ENCODE measurements at places on chromosomes 5 and 9.
A peak's percentile ranks its signal among the peaks of the same experiment; 100 is the strongest.

GRCh38 chr9:127522727-127523126, 71.4 kb downstream of the LRSAM1 start:
- no peak overlapping the region for H3K4me3 ChIP-seq
- no peaks in the 10 kb centered on the region for H3K27me3 ChIP-seq
- no peak overlapping the region for H3K27ac ChIP-seq
- no peak for DNase-seq

- H3K27me3 ChIP-seq, result no peaks in the 10 kb centered on the region
- no peak for DNase-seq
- no peak overlapping the region for H3K27ac ChIP-seq
- no peaks in the 10 kb centered on the region for H3K36me3 ChIP-seq
- no peaks in the 10 kb centered on the region for H3K4me1 ChIP-seq
- H3K4me3 ChIP-seq, result no peak overlapping the region
Observed at GRCh38 chr5:3027866-3028635, 276.6 kb upstream of the IRX2 start.

- no peaks in the 10 kb centered on the region for H3K4me1 ChIP-seq
- no peak for DNase-seq
- H3K36me3 ChIP-seq, result no peaks in the 10 kb centered on the region
- no peak overlapping the region for H3K27ac ChIP-seq
- no peaks in the 10 kb centered on the region for H3K27me3 ChIP-seq
- no peak overlapping the region for H3K4me3 ChIP-seq
Observed at GRCh38 chr5:19270153-19270552, 717.8 kb downstream of the CDH18 start.

- peaks cover 12% of the 10 kb centered on the region for H3K4me1 ChIP-seq
- peaks cover 9% of the 10 kb centered on the region for H3K36me3 ChIP-seq
- no peak overlapping the region for H3K27ac ChIP-seq
- H3K4me3 ChIP-seq, result no peak overlapping the region
Observed at GRCh38 chr5:128074953-128075352, 8.6 kb upstream of the SLC12A2 start.

DNA sequence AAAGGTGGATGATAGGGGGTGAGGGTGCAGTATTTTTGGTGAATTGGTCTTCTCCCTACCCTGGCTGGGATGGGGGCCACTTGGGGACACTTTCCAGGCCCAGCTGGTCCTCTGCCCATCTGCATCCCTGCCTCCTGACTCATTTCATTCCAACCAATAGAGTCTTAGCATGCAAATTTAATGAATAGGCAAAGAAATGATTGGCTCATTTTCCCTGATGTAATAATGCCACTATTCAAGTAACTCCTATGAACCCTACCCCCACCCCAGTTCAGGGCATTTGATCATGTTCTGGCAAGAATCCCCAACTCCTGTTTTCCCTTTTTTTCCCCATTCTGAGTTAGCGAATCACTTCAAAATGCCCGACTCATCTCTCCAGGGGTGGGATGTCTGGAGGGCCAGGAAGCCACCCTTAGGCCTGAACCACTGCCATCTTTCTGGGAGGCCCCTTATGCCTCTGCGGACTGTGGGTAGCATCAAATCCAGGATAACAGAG, 56.7 kb downstream of the PCDH1 start:
- H3K4me1 ChIP-seq, result no peaks in the 10 kb centered on the region
- no peaks in the 10 kb centered on the region for H3K36me3 ChIP-seq
- DNase-seq, result no peak
- no peak overlapping the region for H3K4me3 ChIP-seq
- no peaks in the 10 kb centered on the region for H3K27me3 ChIP-seq

- H3K27me3 ChIP-seq, result peaks cover 56% of the 10 kb centered on the region
- no peaks in the 10 kb centered on the region for H3K4me1 ChIP-seq
- no peak overlapping the region for H3K27ac ChIP-seq
- peak; percentile 67 for DNase-seq
Observed at GRCh38 chr5:135551593-135552447, 16.1 kb upstream of the NEUROG1 start.
